ENCODE measurements at places on chromosomes 1 and 21.
A peak's percentile ranks its signal among the peaks of the same experiment; 100 is the strongest.

- no peak for DNase-seq
Measured at GRCh38 chr1:238450976-238451375, 560.3 kb upstream of the ZP4 start.

DNA sequence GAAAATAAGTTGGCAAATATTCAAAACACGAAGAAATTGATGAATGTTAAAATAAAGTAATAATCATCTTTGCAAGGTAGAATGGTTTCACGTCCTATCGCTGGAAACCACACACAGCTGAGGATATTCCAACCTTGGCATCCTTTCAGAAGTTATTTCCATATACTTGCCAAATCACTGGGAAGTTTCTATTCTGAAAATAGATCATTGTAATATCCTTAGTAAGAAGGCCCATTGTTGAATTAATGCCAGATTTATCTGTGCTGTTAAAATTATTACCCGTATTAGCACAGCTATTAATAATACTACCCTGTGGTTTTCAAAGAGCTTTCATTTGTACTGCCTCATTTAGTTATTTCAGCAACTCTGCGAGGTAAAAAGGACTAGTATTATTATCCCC, 81.1 kb downstream of the OLFM3 start:
- DNase-seq = no peak

GRCh38 chr21:25371841-25372425, 235.3 kb downstream of the MRPL39 start:
- DNase-seq = no peak

- no peak for DNase-seq
Measured at GRCh38 chr1:239913141-239913585, 178.5 kb upstream of the FMN2 start.

- peak; percentile 52 for DNase-seq
Measured at GRCh38 chr1:119773711-119774241, 5.1 kb upstream of the HMGCS2 start.

DNA sequence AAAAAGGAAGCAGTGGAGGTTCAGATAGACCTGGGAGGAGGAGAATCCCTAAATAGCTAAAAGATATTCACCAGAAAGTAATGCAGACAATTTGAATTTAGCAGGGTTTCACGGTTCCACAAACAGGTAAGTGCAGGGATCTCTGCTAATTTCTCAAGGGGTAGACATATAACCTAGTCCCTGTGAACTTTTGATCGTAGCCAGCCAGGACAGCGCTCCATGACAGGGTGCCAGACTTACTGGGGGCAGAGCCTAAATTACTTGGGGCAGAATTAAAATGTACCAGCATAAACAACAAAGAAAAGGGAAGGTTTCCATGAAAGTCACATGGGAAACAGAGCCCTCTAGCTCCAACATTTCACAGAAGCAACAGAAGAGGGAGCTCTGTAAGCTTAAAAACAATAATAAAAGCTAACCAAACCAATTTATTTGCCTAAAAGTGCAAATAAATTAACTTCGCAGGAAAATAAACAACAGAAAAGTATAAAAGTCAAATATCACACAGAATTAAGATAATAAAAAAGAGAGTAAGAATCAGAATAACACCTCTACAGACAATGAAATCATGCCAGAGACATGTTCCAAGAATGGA, 198.3 kb downstream of the DUSP10 start:
- peak; percentile 54 for DNase-seq

GRCh38 chr1:237471377-237471776, 419.3 kb downstream of the ZP4 start:
- DNase-seq = no peak

GRCh38 chr21:33171616-33172169, 58.0 kb upstream of the IFNAR2 start:
- DNase-seq = no peak

GRCh38 chr1:28126783-28127490, 38.5 kb upstream of the EYA3 start:
- DNase-seq = no peak

DNA sequence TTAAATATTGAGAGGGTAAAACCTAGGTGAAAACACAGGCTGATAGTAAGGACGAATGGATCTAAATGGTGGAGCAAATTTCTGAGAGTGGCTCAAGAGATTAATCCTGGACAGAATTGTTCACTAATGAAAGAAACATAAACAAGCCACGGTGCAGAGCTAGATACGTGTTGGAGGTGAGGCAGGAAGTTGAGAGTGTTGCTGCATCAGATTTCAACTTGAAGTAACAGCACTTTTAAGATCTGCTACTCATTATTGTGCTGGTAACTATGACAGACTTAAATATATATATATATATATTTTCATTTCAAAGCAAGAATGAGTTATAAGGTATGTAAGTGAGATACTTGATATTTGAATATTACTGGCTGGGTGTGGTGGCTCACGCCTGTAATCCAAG, 64.9 kb downstream of the PTGS2 start:
- DNase-seq = no peak

DNA sequence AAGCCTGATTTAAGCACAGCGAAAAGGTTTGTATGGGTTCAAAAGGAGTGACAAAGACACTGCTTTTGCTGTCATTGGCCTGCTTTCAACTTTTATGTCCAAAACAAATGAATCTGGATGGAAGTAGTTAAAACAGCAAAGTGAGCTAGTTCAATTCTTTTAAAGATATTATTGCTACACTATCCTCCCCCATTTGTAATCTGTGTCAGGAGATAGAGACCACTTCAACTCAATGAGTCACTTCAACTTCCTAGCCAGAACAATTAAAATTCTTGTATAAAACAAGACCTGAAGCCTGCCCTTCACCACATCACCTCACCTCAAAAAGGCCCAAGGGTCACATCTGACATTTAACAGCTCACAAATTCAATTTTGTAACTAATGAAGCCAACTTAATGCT, 364.1 kb upstream of the LYPLAL1 start:
- no peak for DNase-seq

DNA sequence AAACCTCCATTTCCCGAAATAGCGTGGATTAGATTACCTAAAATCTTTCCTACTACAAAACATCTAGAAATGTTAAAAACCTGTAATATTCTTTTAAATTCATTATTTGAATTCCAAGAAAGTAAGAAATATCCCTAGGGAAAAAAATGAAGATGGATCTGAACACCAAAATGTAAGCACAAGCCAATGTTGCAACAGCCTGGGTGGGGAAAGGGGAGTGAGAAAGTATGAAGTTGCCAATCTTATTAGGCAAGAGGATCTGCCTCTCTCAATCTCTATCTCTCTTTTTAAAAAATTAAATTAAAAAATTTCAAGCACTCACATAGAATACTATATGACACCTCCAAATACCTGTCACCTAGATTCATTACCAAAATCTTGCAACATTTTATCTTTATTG, 74.9 kb upstream of the IRF2BP2 start:
- no peak for DNase-seq

- peak; percentile 88 for DNase-seq
Measured at GRCh38 chr1:78340006-78340405, 150.8 kb upstream of the PTGFR start.

- no peak for DNase-seq
Measured at GRCh38 chr1:7233646-7234470, 448.6 kb downstream of the CAMTA1 start.

GRCh38 chr1:176461576-176461975, 1.4 kb upstream of the PAPPA2 start:
- DNase-seq = no peak

DNA sequence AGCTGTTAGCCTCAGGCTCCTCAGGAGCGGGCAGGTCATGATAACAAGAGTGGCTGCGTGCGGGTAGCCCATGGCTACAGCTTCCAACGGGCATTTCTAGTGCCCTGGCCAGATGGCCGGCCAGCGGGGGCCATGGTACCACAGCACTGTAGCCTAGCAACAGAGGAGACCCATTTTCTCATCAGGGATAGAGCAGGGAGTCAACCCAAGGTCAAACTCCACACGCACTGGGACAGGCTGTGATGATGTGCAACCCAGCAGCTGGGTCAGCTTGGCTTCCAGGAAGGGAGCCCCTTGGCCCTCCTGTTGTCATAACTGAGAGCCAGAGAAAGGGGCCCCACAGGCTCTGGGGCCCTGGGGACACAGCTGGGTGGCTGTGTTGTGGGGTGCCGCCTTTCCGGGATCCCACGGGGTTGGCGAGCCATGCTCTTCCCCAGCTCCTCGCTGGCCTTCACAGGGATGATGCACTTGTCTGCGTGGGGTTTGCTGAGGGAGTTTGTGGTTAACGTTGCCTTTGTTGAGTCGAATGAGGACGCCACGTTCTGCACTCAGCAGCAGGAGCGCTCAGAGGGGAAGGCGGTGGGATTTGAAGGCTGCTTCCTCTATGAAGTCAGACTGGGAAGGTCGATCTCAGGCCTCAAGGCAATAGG, 46.3 kb downstream of the COL18A1 start:
- DNase-seq = no peak

- no peak for DNase-seq
Measured at GRCh38 chr1:223729906-223730305, 17.6 kb downstream of the CAPN2 start.

DNA sequence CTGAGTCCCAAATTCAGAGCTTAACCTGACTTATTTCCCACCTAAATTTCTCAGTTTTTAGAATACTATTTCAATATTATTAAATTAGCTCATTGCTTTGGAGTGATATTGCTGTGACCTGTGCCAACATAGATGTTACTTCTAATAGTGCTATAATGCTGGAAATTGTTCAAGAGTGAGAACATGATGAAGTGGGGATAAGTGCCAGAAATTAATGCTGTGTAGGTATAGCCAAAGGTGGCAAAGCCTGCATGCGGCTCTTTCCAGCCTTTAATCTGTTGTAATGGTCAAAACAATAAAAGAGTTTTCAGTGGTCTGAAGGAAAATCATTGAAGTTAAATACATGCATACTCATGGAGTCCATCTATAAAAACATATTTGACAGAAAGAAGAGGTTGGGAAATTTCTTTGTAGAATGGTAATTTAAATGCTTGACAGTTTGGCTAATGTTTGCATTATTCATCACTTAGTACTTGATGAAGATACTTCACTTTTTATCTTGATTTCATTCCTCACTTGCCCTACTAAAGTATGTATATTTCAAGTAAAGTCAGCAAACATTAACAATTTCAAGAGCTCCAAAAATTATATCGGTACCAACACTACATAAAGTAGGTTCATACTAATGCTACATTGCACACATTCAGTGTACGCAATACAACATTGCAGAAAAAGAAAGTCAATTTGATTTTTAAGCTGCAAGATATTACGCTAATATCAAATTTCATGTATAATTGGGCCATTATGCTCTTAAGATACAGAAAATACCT, 82.1 kb downstream of the OLFM3 start:
- DNase-seq = no peak

DNA sequence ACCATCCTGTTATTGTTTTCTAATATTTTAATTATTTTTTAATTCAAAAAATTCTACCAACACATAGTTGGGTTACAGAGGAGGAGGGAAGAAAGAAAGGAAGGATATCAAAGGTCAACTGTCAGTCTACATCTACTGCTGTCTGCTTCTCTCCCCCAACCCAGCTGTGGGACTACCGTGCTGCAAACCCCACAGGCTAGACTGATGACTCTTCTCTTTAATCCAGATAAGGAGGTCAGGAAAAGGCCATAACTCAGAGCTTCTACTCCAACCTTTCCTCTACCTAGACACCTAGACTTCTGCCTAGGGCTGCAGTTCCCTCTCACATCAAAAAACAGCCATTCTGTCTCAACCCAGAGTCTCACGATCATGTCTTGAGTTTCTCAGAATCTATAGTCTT, 124.2 kb upstream of the ETV3 start:
- DNase-seq = no peak

DNA sequence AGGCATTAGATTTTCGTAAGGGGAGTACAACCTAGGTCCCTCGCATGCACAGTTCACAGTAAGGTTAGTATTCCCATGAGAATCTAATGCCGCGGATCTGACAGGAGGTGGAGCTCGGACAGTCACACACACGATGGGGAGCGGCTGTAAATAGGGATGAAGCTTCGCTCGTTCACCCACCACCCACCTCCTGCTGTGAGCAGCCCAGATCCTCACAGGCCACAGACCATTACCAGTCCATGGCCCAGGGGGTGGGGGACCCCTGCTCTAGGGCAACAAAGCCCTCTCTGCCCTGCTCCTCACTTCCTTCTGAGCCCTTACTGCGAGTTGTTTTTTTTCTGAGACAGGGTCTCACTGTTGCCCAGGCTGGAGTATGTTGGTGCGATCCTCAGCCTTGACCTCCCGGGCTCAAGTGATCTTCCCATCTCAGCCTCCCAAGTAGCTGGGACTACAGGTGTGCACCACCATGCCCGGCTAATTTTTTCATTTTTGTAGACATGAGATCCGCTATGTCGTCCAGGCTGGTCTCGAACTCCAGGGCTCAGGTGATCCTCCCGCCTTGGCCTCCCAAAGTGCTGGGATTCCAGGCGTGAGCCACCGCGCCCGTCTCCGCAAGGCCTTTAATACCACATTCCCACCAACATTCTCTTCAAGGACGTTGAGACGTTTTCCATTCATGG, 21.3 kb downstream of the TRPM2 start:
- no peak for DNase-seq

DNA sequence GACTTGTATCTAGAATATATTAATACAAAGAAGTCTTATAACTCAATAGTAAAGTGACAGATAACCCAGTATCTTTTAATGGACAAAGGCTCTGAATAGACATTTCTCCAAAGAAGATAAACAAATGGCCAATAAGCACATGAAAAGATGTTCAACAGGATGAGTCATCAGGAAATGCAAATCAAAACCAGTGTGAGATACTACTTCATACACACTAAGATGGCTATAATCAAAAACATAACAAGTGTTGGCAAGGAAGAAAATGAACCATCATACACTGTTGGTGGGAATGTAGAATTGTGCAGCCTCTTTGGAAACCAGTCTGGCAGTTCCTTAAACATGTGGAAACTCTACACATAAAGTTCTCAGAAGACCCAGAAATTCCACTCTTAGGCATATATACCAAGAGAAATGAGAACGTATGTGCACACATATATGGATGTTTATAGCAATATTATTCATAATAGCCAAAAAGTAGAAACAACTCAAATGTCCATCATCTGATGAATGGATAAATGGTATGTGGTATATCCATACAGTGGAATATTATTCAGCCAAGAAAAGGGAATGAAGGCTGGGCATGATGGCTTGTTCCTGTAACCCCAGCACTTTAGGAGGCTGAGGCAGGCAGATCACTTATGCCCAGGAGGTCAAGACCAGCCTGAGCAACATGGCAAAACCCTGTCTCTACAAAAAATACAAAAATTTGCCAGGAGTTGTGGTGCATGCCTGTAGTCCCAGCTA, 9.9 kb upstream of the MPL start:
- peak; percentile 22 for DNase-seq

- DNase-seq = no peak
Measured at GRCh38 chr1:109802901-109803561, 39.3 kb upstream of the EPS8L3 start.

- DNase-seq = no peak
Measured at GRCh38 chr1:168554603-168555483, 11.0 kb upstream of the XCL2 start.

DNA sequence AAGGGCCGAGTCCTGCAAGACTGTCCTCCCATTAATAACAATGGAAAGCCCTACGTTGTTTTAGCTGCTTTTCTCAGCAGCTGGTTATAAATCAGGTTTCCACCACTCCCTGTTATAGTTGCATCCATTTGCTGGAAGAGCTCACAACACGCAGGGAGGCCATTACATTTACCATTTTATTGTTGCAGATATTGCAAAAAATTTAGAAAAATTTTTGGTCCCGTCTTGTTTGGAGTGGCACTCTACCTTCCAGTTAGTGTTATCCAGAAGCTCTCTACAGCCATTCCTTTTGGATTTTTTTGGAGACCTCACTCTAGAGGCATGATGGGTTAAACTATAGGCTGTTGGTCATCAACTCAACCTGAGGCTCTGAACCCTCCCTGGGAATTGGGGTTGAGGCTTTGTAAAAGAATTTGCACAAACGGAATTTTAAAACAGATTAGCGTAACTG, 1532.1 kb upstream of the TPTE start:
- no peak for DNase-seq
